ENCODE measurements at places on chromosomes 5 and 9. TPM values are rescaled to one million over a fixed set of nuclear protein-coding genes. Genes with fewer than 3 reads are reported as not detected.

The CORO2A gene
- total RNA-seq, result 4.9 TPM

The PCAT7 gene
- not detected for total RNA-seq

GRCh38 chr9:16102154-16102553 is 549.3 kb downstream of the CCDC171 start:
- DNase-seq, result no peak

DNA sequence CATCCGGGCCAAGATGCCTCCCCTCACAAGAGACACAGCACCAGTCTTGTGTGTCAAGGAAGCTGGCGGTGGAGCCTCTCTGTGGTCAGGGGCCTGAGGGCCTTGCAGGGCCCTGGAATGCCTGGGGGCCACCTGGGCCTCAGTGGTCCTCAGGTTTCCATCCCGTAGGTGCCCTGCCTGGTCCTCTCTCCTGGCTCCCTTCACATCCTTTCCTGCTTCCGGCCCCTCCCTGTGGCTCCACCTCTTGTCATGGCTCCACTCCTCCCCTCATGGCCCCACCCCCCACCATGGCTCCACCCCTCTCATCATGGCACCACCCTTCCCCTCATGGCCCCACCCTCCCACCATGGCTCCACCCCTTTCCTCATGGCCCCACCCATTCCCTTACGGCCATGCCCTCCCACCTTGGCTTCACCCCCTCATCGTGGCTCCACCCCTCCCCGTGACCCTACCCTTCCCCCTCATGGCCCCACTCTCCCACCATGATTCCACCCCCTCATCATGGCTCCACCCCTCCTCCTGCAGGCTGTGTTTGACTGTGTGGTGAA is 175.8 kb downstream of the CACNA1B start:
- DNase-seq, result no peak

DNA sequence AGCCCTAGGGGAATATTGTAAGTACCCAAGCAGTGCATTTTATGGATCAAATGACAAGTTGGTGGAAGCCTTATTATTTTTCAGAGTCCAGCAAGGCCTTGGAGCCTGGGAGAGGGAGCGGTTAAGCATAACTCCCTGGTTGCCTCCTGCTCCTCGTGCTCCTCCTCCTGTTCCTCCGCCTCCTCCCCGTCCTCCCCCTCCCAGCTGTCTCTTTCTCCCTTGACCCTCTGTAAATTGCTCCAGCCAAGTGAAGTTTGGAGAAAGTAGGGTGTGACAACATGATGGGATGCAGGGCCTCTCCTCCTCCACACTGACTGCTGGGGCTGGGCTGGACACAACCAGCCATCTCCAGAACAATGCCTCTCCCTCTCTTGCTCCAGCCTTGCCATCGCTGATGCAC is 586.9 kb downstream of the CCDC171 start:
- DNase-seq, result no peak

All from GM12878 (cell line).